ENCODE measurements at places on chromosomes 2 and 18.

DNA sequence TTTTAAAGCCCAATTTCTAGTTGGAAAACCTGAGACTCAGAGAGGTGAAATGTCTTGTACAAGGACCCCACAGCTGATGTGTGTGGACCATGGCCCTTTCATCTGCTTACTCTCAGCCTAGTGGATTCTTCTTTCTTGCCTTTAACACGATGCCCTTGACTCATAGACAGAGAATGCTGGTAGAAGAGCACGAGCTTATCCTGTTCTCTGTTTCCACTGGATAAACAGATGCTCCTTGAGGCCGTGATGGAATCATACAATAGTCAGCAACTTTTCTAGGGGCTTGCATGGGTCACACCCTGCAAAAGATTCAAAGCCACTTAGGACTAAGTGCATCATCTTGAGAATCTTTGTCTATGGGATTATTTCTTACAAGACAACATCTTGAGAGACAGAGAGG, 50.9 kb downstream of the MYCN start:
- no peak for DNase-seq

DNA sequence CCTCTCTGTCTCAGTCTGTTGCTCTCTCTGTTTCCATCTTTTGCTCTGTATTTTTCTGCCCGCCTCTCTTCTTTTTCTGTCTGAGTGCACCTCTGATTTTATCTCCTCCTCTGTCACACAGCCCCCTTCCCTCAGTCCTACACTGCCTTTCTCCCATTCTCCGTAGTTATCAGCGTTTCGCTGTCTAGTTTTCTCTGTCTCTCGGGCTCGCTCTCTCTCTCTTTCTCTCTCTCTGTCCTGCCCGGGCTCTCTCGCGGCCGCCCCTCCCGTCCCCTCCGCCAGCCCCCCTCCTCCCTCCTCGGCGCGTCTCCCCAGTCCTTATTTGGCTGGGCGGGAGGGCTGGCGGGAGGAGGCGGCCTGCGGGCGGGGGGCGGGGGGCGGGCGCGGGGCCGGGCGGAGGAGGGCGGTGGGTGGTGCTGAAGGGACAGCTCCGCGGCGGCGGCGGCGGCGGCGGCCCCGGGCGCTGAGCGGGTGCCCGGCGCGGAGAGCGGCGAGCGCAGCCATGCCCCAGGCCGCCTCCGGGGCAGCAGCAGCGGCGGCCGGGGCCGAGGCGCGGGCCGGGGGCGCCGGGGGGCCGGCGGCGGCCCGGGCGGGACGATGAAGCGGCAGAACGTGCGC, at the start of gene KCNK3:
KCNK3 (plus strand) TSS at position 444 of the 618 bp plus-strand sequence; CDS start at position 598, 154 bp downstream.
- peak; percentile 20 for DNase-seq

GRCh38 chr18:48500517-48500916, 38.3 kb upstream of the CTIF start:
- DNase-seq = no peak

DNA sequence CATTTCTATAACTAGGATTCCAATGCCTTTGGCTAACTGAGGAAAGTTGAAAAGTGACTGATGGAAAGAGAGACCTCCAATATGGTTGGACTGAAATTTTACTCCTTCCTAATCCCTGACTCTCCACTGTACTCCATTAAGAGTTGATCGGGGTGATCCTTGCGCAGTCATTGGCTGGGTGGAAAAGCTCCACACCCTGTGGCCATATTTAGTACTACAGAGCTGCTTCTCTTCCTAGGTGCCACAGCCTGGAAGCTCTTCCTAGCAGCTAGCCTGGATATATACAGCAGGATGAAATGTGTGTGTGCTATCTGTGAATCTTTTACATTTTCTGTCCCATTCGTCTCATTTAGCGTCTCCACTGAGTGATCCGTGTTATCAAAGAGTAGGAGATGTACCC, 71.2 kb downstream of the MEP1B start:
- no peak for DNase-seq

DNA sequence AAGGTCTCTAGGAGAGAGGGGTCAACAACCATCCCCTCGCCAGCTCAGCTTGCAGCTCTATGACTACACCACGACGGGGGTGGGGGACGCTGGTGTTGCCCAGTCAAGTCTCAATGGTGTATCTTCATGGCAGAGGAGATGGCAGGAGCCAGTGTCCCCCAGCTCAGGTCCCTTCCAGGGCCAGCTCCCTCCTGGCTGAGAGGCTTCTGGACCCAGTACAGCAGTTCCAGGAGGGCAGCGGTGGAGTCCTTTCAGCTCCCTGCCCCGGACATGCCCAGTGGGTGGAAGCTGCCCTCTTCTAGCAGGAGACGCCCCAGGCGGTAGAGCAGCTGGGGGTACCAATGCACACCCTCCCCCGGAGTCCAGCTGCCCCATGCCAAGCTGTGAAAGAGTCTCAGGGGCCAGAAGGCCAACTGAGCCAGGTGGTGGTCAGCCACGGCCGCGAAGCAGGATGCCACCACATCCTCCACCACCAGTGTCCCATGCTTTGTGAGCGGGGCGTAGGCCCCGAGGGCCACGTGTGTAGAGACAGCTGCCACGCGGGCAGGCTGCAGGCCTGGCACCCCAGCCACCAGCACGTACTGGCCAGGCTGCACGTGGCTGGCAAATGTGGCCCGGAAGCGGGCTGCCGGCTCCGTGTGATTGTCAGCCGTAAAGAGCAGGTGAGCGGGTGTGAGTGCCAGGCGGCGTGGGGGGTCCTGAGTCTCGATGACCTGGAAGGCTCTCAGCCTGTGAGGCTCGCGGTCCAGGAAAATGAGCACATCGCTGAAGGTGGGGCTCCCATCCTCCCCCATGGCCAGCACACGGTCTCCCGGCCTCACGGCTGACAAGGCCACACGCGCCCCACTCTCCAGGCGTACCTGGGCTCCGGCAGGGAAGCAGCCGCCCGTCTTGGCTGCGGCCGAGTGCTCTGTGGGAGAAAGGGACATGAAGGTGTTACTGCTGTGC, 5.5 kb downstream of the IHH start:
- DNase-seq = no peak

DNA sequence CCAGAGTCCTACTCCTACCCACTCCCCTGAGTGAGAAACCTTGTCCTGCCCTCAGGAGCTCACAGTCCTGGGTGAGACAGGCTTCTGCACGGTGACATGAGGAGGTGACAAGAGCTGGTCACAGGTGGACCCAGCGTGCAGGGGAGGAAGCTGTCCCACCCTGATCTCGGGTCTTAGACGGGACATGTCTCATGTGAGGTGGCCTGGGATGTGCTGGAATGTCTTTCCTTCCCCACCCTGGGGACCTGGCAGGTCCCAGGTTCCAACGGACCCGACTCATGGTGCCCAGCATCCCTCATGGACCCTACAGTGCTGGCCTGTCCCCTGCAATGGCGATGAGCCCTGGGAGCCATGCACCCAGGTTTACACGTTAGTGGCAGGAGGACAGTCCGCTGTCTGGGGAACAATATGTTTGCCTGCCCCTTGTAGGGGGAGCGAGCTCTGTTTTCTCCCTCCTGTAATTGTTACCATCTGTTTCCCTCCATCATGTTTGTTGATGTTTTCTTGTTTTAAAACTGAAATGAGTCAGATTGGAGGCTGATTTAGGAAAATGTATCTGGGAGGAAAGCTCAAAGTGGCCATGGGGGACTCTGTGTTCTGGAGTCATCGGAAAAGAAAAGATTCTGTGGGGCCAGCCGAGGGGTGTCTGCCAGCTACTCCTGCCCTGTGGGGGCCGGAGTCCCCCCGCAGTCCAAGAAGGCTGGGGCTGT, 238.1 kb downstream of the KLHL29 start:
- DNase-seq = no peak

DNA sequence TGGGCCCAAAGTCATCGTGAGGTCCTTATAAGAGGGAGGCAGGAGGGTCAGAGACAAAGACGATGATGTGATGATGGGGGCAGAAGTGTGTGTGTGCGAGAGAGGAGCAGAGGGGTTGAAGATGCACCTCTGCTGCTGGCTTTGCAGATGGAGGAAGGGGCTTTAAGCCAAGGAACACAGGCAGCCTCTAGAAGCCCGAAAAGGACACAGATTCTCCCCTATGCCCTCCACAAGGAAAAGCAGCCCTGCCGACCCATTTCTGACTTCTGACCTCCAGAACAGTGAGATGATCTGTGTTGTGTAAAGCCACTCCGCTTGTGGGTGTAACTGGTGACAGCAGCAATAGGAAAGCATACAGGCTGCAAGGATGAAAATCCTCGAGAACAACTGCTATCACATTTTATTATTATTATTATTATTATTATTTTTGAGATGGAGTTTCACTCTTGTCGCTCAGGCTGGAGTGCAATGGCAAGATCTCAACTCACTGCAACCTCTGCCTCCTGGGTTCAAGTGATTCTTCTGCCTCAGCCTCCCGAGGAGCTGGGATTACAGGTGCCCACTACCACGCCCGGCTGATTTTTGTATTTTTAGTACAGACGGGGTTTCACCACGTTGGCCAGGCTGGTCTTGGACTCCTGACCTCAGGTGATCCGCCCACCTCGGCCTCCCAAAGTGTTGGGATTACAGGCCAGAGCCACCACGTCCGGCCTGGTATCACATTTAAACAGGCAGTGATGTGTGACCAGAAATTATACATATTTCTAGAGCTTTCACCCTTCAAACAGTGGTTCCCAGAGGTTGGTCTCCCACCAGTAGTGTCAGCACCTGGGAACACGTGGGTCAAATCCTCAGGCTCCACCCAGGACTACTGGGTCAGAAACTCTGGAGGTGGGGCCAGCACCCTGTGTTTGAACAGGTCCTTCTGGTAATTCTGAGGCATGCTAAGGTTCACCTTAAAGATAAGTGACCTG, 170.5 kb downstream of the TGIF1 start:
- no peak for DNase-seq

DNA sequence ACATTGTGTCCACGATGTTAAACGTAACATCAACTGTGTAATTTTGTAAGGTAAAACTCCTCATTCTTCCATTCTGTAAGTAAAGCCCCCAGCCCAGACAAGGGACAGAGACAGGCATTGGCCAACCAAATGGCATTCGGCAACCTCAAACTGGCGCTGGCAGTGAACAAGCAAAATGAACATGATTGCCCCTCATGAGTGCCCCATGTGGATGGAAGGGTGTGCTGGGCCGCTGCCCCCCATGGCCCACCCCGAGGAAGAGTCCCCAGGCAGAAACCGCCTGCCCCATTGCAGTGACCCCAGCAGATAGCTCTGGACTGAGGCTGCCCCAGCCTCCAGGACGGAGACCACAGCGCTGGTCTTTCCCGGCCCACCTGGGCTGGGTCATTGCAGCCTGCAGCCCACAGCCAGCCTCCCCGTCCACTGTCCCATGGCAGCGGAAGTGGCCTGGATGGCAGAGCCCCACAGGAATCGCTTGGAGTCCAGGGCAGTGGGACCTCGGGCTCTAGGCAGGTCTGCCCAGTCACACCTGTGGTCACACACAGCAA, 220.2 kb downstream of the HDAC4 start:
- no peak for DNase-seq

- DNase-seq = no peak
Observed at GRCh38 chr18:77100751-77101355, 31.7 kb downstream of the MBP start.

- DNase-seq = no peak
Observed at GRCh38 chr18:28065031-28065792, 111.7 kb downstream of the CDH2 start.

DNA sequence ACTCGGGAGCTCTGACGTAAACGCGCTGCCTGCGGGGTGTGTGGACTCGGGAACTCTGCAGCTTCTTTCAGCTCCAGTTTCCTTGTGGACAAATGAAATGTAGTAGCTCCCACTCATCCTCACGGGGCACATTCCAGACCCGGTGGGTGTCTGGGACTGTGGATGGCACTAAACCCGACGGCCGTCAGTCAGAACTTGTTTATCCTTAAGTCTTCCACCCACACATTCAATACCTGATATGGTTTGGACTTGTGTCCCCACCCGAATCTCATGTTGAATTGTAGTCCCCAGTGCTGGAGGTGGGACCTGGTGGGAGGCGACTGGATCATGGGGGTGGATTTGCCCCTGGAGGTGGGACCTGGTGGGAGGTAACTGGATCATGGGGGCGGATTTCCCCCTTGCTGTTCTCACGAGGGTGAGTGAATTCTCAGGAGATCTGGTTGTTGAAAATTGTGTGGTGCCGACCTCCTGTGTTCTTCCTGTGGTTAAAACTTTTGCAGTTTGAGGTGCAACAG, 81.2 kb upstream of the SNTG2 start:
- DNase-seq = no peak

- no peak for DNase-seq
Observed at GRCh38 chr2:205139822-205140463, 542.4 kb upstream of the NRP2 start.

DNA sequence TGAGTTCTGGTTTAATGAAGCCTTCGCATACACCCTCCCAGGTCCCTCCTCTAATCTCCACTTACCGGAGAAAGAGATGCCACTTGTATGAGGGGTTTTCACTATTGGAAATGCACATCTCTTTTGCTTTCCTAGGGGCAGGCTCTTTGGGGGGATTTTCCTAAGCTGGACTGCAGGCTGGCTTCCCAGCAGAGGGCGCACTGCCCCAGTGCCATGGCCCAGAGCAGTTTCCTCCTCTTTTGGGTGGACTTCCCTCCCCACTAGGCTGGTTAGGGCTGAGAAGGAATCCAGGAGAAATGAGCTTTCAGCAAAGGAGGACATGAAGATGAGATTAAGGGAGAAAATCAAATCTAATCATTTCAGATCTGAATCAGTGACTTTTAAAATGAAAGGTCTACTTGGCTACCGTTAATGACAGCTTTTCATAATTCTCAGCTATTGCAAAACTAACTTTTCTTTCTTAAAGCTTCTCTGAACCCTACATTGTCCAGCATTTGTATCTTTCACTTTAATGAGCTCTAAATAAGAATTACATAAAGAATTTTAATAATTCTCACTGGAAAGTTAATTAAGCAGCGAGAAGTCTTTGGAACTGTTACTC, 784.1 kb upstream of the FANCL start:
- no peak for DNase-seq

- DNase-seq = no peak
Observed at GRCh38 chr2:128454980-128455720, 136.5 kb upstream of the HS6ST1 start.

DNA sequence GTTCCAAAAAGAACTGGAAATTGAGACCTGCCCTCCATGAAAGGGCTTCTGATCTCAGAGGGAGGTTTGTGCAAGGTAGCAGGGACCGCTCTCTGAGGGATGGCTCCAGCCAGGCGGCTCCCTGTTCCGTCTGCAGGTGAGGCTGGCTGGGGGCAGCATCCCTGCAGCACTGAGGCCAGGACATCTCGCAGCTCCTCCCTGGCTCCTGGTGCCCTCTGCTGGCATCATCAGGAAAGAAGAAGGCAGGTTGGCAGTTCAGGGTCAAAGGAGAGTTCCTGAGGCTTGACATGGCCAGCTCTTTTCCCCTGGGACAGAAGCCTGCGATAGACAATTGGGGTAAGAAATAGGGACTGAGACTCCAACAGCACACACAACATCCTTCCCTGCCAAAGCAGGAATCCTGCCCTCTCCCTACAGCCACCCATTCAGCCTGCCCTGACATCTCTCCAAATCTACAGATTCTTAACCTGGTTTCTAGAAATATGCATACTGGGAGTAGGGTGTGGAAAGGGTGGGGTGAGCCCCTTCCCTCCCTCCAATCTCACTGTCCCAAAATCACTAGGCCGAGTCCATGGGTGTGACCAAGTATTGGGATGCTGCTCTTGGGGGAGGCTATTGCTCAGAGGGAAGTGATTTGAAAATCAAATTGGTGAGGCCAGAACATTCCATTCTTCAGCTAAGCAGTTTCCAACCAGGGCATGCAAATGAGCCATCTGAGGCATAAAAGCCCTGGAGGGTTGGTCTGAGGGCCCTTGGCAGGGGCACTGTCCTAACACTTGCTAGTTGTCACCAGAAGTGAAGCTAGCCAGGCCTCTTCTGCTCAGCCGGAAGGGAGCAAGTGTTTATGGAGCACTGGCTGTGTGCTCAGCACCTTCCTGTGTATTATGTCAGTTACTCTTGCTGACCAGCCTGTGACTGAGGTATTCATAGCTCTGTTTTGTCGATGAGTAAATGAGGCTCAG, 185.4 kb downstream of the TFCP2L1 start:
- DNase-seq = no peak

GRCh38 chr2:138718405-138718804, 61.8 kb downstream of the NXPH2 start:
- DNase-seq = no peak

Data from CD4-positive, alpha-beta T cell (primary cell).